ENCODE measurements at places on chromosomes 12 and 14.

GRCh38 chr14:39368261-39368959 lies 63.8 kb downstream of the FBXO33 start:
- DNase-seq = peak; percentile 52

- no peak for DNase-seq
Measured at GRCh38 chr12:55074806-55075205, 51.4 kb upstream of the OR9K2 start.

GRCh38 chr14:102158797-102159196 lies 19.1 kb downstream of the WDR20 start:
- DNase-seq = no peak

DNA sequence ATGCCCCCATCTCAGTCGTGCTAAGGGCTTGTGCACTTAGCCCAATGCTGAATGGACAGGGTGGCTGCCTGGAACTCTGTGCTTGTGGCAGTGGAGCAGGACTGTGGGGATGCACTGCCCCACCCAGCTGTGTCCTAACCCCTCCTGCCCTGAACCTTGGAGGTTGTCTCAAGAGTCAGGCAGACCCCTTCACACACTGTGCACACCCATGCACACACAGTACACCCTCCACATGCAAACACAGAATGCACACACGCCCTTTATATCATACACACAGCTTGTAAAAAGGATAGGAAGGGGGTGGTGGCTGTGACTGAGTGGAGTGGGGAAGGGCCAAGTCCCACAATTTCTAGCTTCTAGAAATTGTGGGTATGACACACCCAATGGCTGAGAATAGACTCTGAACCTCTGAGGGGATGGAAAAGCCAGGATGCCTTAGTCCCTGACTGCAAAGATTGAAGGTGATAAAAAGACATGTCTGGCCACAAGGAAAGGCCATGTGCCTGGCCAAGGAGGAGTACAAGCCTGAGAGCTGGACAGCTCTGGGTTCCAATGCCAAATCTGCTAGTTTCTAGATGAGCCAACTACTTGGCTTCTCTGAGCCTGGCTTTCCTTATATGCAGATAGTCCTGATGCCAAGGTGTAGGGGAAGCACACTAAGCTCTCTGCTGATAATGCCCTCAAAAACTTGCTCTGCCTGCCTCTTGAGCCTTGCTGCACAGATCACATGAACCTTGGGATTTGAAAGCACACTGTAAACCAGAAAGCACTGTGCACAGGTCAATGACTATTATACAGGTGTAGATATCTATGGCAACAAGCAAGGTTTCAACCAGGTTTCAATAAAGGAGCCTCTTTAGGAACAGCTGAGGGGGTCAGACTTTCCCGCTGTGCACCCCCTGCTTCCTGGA lies 8.4 kb downstream of the KRT8 start:
- no peak for DNase-seq

GRCh38 chr12:41221491-41221890 lies 33.4 kb downstream of the PDZRN4 start:
- no peak for DNase-seq

- no peak for DNase-seq
Measured at GRCh38 chr14:77026166-77026929, 2.2 kb downstream of the IRF2BPL start.

DNA sequence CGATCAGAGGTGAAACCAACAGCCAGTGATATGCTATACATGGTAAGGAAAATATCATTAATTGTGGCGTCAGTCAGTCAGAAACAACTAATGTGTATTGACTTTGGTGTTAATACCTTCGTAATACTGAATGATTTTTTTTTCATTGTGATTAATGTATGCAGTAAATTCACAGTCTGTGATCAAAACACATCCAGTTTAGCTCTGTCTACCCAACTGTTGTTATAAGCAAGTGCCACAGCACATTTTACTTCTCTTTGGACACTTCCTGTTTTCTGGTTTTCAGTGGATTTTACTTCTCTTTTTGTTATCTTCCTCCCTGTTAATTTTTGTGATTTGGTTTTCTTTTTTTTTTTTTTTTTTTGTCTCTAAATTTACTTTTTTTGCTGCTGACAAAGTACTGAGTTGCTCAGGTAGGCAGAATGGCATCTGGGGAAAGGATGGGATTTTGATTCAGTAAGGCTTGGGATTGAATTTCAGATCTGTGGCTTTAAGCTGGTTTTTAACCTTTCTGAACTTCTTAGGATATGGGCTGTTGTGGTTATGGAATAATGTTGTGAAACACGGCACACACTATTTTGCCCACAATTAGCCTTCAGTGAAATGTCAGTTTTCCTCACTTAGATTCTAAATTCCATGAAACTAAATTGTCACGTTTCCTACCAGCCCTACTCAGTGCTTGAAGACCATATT lies 604 bp downstream of the GLIPR1 start:
- no peak for DNase-seq

GRCh38 chr12:53849656-53850055 lies 89.0 kb upstream of the HOXC13 start:
- DNase-seq = no peak

DNA sequence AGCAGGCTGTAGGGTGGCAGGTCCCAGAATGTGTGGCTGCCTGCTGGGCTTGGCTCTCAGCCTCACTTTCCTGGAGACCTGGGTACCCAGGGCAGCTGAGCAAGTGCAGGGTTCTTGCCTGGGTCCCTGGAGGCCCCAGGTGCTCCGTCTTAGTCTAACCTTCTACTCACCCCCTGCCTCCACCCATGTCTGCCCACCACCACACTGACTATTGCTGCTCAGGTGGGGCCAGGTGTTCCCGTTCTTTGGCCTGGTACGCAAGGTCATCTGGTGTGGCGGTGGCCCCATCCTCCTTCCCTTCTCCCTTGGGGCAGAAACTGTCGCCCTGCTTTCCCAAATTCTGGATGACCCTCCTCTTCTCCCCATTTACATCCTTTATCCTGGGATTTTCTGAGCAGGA lies 319.9 kb downstream of the TMEM121 start:
- no peak for DNase-seq

Data from endothelial cell (in vitro differentiated cells).